Kidney epithelial cell (primary cell): ENCODE measurements at places on chromosomes 6 and 20. TPM values are rescaled to one million over a fixed set of nuclear protein-coding genes. Genes with fewer than 3 reads are reported as not detected.

The MMP24 gene
- total RNA-seq: 6.9 and 7.5 TPM in 2 replicates

The RBM38 gene
- total RNA-seq: 42.8 and 53.5 TPM in 2 replicates

DNA sequence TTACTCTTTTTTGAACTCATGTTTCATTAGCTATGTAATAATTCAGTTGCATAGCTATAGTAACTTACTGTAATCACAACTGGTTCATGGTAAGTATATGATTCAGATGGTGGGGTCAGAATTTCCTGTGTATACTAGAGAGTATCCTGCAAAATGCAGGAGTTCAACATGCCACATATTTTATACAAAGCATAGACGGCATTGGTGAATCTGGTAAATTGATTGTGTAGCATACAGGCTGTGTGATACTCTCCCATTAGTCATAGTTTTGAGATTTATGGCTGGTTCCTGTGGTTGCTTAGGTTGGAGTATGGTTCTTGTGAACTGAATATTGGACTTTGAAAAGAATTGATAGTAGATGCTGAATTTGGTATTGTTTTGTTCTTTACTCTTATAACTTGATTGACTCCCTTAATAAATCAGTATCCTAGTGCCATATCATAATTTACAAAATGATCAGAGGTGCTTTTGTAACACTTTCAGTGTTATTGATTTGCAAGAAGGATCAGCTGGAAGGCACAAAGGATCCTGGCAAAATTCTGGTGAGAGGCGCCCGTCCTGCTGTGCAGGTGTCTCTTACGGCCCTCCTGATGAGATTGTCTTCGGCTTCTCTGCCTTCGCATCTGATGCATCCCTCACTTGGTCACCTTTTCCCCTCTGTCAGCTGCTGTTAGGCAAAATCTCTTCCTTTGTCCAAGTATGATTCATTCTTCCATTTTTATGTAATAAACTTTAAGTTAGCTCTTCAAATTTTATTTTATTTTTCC is 22.6 kb downstream of the SNX9 start:
- no peak for DNase-seq

The C6orf15 gene
- total RNA-seq: 0.62 and 0.79 TPM in 2 replicates

- DNase-seq: no peak
These were observed 45.9 kb upstream of the TAB2 start for GRCh38 chr6:149271348-149272340.

The GATA5 gene
- 0.27 TPM in 1 of 2 replicates, not detected in the other for total RNA-seq

The SOX18 gene
- total RNA-seq: 0.04 and 0.07 TPM in 2 replicates

The C20orf96 gene
- total RNA-seq: 8.0 and 8.1 TPM in 2 replicates

The NNAT gene
- 20.3 and 25.0 TPM in 2 replicates for total RNA-seq

The TRIM31 gene
- not detected in 2 replicates for total RNA-seq

The ELOVL5 gene
- 63.6 and 74.6 TPM in 2 replicates for total RNA-seq

- DNase-seq: no peak
These were observed 680.7 kb upstream of the SLC35B3 start for GRCh38 chr6:9116026-9116425.

DNA sequence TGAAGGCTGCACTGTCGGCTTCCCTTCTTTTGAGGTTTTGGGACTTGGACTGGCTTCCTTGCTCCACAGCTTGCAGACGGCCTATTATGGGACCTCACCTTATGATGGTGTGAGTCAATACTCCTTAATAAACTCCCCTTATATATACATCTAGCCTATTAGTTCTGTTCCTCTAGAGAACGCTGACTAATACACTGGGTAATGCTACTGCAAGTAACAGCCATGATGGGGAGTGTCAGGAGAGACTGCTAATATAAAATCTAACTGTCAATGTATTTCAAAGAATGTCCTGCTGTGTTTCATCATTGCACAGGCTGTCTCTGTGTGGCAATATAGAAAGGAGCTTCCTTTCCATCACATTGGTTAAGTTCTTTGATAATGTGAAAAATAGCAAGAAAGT is 57.7 kb upstream of the UST start:
- DNase-seq: no peak

GRCh38 chr6:64527899-64528298 is 892.3 kb downstream of the PHF3 start:
- DNase-seq: no peak

DNA sequence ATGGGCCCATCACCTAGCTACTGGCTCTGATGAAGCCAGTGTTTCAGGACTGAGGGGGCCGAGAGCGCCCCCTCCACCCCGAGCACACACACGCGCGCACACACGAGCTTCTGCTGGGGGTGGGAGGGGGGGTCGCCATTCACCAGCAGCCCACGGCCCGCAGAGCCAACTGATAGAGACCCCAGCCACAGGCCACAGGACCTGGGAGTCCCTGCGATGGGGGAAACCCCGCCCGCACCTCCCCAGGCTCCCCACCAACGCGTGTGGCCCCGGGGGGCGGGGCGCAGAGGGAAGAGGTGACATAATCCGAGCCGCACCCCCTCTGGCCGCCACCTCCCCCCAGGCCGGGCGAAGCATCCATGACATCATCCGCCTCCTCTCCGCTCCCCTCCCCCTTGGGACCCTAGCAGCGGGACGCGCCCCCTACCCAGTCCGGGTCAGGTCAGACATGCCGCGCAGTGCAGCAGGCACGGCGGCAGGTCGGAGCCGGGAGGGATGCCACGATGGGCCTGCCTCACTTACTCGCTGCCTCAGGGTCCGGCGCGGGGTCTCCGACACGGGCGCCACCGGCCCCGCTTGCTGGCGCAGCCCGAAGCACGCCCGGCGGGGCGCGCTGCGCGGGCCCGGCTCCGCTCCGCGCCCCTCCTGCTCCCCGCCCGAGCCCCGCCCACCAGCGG is at the start of gene LZTS3:
Gene LZTS3, minus strand, starts transcription at position 617 of the 677 bp plus-strand sequence. CDS start 6,386 bp downstream, outside the sequence.
- no peak for DNase-seq

The ERVFRD-1 gene
- not detected in 2 replicates for total RNA-seq

DNA sequence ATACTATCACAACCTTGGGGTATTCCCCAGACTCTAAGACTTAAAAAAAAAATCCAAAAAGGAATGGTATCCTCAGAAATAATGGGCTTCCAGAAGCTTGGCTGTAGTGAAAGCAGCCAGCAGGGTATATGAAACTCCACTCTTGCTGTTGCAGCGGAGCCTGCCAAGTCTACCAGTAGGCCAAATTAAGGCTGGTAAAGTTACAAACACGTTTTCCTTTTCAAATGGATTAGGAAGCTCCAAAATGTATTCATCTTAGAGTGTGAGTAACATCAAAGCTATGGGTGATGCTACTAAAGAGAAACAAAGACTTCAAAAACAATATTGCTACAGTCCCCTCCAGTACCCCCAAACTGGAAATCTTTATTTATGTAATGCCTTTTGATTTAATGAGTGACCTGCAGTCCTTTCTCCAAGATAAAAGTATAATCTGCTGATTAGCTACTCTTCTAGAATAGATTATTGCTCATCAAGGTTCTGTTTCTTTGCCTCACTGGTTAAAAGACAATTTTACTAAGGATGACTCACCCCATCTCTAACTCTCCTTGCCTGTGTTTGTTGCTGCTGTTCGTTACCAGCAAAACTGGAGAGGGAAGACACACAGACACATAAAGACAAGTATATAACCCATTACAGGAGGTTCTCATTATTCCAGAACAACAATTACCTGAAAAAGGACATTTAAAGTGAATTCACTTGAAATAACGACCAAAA is 84.9 kb downstream of the BTBD9 start:
- DNase-seq: peak; percentile 12

DNA sequence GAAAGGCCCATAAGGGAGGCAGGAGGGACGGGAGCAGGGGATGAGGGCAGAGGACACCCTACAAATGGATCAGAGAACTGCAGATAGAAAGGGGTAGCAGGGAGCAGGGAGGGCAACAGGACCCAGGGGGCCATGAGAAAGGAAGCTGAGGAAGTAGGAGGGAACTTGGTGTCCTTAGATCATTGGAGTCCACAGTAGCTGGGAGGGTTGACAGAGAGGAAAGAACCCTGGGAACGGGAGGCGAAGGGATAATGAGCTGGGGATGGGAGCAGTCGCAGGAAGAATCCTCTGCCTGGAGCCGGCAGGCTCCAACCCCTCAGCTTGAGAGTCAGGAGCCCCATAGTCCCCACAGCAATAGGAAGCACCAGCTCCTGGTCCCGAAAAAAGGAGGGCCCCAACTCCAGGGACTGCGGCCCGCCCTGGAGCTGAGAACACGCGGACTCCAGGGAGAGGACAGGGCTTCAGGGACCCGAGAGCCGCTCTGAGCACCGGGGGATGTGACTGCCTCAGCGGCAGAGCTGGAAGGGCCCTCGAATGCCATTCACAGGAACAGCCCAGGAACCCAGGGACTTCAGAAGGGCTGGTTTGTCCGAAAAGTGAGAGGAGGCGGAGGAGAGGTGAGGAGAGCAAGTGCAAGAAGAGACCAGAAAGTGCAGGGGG is 32.7 kb downstream of the HLA-A start:
- no peak for DNase-seq

The SSTR4 gene
- total RNA-seq: not detected in 2 replicates

The OR2B6 gene
- not detected in 2 replicates for total RNA-seq

- DNase-seq: no peak
These were observed 230.8 kb upstream of the FLRT3 start for GRCh38 chr20:14568225-14568624.

The PHACTR1 gene
- 1.8 and 2.2 TPM in 2 replicates for total RNA-seq

- no peak for DNase-seq
These were observed 549.4 kb upstream of the SYNCRIP start for GRCh38 chr6:86192123-86192522.

- DNase-seq: peak; percentile 84
These were observed at the start of gene SPEF1 for GRCh38 chr20:3781153-3781910. TSS of gene SPEF1 (minus strand) at chr20:3781448. CDS start at chr20:3781287, 161 bp downstream.

The RNASET2 gene
- total RNA-seq: 113 and 139 TPM in 2 replicates

The BIRC7 gene
- total RNA-seq: 12.8 and 19.2 TPM in 2 replicates

The IL20RA gene
- 0.46 and 0.89 TPM in 2 replicates for total RNA-seq

The TRAPPC3L gene
- total RNA-seq: not detected in 2 replicates

The VSX1 gene
- total RNA-seq: not detected in 2 replicates

GRCh38 chr6:30970946-30971345 is 12.6 kb upstream of the MUC21 start:
- no peak for DNase-seq

GRCh38 chr6:49743429-49743828 is 759 bp downstream of the CRISP3 start:
- DNase-seq: no peak

The EBF4 gene
- total RNA-seq: 8.1 and 9.7 TPM in 2 replicates

DNA sequence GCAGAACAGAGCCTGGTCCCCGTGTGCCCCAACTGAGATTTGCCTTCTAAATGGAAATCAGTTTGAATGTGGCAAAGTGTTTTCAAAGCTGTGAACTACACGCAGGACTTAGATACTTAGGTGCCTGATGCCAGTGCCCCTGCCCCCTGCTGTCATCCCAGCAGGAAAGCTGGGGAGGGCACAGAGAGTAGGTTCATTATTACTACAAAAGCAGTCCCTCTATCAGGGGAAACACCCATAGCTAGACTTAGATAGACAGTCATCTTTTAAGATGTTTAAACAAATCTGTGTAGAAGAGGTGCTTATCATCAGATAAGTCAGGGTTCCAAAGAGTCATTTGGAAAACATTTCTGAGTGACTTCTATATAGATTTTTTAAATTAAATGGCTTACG is 155.0 kb upstream of the SNX9 start:
- no peak for DNase-seq

GRCh38 chr6:142648036-142648451 is 296.9 kb downstream of the HIVEP2 start:
- DNase-seq: peak; percentile 18

GRCh38 chr6:109194880-109195279 is 99.6 kb downstream of the CEP57L1 start:
- no peak for DNase-seq

GRCh38 chr6:43318011-43318410 is 9.4 kb upstream of the CRIP3 start:
- no peak for DNase-seq

- no peak for DNase-seq
These were observed 8.5 kb upstream of the DNMT3B start for GRCh38 chr20:32753731-32754130.

DNA sequence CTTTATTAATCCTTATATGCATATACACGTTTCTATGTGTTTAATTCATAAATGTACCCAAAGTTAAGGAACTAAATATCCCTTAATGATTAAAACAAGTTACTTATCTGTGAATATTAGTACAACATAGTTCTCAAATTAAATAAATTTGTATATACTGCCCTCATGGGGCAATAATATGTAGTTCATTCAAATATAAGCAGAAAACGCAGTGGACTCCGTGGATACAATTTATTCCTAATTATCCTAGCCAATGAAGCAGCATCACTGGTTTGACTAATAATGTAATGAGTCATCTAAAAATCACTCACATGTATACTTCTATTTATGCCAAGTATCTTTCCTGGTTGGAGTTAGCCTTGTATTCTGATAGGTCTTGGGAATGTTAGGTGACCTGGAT is 111.6 kb downstream of the TBC1D32 start:
- DNase-seq: no peak

DNA sequence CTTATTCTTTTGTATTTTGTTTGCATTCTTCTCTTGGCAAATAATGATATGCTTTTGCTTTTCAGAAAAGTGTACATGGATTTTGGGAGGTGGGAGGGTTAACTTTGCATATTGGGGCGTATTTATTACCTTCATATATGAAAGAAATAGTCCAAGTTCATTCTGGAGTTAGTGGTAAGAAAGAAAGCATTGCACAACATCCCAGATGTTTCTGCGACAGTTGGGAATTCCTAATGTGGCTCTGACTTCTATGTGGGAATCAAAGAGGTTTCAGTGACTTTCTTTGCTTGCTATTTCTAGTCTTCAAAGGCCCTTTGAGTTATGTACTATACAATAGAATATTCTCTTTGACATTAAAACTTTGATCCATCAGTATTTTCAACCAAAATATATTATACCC is 78.1 kb downstream of the MMUT start:
- DNase-seq: no peak

The ATP6V1G2 gene
- 0.67 and 2.7 TPM in 2 replicates for total RNA-seq

DNA sequence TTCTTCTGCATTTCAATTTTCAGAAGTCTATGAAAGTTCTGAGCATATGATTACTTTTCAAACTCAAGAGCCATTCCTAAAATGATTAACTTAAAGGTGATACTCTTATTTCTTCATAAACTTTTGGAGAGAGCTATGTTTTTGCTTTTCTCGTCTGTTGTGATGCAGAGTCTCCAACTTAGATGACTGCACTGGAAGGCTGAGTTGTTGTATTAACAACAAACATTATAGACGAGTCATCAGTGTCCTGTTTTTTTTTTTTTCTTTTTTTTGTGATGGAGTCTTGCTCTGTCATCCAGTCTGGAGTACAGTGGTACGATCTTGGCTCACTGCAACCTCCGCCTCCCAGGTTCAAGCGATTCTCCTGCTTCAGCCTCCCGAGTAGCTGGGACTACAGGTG is 101.9 kb downstream of the CD109 start:
- DNase-seq: no peak

The CPNE1 gene
- total RNA-seq: 109 and 158 TPM in 2 replicates

The PPP1R18 gene
- 125 and 129 TPM in 2 replicates for total RNA-seq

DNA sequence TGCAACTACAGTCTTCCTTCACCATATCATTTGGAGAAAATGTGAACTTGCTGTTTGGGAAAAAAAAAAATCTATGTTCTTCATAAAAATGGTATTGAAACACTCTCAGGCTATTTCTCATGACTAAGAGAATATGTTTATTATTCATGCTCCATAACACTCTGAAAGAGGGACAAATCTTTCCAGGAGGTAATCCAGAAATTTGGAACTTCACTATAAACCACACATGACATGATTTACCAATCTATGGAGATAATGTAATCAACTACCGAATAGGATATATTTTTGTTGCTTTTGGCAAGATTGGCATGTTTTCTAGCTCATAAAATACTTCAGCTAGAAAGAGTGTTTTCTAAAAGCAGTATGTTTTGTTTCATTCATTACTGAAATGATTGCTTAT is 56.3 kb downstream of the THEMIS start:
- no peak for DNase-seq
